ENCODE measurements at places on chromosomes 5 and 9.

- no peak for DNase-seq
Observed at GRCh38 chr5:109413458-109413857, 3.7 kb upstream of the PJA2 start.

- DNase-seq = no peak
Observed at GRCh38 chr9:71630377-71630995, 137.8 kb downstream of the CEMIP2 start.

- DNase-seq = no peak
Observed at GRCh38 chr5:41670854-41671479, 160.6 kb upstream of the PLCXD3 start.

DNA sequence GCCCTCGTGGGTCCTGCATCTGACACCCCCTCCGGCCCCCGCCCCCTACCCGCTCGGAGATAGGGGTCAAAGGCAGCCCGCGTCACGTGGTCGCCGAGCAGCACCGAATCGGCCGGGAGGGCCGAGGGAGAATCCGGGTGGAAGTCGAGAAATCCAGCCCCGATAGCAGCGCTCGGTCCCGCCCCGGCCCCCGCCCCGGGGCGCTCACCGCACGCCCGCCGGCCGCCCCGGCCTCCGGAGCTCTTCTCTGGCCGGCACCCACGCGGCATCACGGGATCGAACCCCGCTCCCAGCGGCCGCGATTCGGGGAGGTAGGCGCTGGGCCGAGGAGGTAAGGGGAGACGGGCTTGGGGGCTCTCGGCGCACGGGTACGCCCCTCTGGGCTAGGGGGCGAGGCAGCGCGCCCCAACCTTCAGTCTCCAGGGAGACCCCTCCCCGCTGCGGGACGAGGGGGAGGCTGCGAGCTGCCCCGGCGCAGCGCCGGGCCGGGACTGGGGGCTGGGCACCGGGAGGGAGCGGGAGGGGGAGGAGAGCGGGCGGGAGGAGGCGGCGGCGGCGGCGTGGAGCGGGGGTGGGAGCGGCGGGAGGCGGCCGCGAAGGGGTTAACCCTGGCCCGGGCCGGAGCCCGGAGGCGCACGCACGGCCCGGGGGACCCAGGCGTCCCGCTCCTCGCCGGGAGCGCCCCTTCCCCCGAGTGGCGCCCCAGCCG, 22.1 kb upstream of the NDST1 start:
- DNase-seq = no peak

GRCh38 chr5:9534881-9535517, 10.9 kb downstream of the SEMA5A start:
- DNase-seq = no peak

DNA sequence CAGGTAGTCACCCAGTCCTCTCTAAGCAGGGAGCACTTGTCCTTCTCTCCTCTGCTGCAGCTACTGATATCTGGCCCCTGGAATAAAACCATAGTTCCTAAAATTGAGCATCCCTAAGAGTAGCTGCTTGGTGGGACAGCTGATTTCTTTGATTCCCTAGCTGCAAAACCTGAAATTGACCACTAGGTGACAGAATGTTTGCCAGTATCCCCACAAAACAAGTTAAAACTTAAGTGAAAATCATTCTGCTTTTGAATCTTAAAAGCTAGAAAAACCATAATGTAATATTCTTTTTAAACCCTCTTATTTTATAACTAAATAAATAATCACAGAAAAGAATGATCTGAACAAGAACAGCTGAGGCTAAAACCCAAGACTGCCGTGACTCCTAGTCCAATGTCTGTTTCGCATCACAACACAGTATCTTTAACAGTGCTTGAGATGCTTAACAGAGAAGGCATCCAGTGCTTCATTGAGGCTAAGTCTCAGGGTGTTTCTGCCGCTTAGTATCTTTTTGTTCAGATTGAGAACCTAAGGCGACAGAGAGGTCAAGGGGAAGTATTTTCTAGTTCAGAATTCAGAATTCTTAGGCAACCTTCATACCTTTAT, 24.4 kb upstream of the TAL2 start:
- DNase-seq = no peak

- DNase-seq = no peak
Observed at GRCh38 chr5:111532886-111533582, 20.7 kb upstream of the STARD4 start.

DNA sequence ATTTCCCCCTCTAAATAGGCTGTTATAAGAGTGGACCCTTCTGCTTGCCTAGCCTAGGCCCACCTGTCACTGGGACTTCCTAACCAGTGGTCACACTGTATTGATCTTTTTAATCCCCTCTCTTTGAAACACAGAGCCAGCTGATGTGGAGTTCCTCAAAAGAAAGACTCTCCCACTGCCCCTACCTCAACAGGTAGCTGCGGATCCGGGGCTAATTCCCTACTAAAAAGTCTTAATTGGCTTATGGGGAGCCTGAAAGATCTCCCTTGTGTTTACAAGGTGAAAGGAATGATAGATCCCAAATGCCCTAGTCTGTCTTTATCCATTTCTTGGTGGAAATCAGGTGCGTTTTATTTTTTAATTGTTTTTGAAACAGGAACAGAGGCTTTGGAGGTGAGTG, 2.0 kb downstream of the NEUROG1 start:
- no peak for DNase-seq

GRCh38 chr9:87812375-87813118, 70.1 kb upstream of the SPATA31E1 start:
- no peak for DNase-seq

GRCh38 chr5:132765311-132766019, 11.6 kb downstream of the SEPTIN8 start:
- no peak for DNase-seq

DNA sequence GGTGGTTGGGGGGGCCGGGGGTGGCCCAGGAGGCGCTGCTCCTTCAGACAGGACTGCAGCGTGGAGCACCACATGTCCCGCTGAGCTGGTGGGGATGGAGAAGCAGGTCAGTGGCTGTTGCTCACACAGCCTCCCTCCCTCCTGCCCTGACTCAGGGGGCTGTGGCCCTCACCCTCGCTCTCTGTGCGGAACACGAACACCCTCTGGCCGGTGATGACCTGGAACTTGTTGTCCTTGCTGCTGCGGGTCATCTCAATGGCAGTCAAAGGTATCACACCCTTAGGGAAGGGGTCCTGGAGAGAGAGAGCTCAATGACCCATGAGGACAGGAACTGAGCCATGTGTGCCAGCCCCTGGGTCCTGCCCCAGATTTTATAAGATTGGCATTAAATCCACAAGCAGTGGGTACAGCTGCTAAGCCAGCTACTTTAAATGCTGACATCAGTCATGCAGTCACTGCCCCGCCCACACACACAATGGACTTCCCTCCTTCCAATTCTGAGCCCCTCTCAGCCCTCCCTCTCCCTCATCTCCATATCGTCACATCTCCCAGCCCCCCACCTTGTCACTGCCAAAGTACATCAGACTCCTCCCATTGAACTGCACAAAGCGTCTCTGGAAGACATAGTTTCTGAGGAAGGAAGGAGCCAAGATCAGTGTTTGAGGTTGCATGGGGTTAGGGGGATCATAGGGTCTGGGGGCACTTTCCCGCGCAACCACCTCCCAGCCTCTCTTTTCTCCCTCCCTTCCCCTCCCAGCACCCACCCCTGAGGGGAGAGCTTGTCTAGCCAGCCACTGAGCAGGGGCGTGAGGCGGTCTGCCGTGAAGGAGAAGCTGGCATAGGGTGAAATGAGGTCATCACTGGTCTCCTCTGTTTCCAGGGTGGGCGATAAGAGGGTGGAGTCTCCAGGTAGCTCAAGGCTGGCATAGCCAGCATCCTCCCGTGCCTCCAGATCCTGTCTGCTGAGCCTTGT, 8.9 kb downstream of the ARAP3 start:
- DNase-seq = no peak

DNA sequence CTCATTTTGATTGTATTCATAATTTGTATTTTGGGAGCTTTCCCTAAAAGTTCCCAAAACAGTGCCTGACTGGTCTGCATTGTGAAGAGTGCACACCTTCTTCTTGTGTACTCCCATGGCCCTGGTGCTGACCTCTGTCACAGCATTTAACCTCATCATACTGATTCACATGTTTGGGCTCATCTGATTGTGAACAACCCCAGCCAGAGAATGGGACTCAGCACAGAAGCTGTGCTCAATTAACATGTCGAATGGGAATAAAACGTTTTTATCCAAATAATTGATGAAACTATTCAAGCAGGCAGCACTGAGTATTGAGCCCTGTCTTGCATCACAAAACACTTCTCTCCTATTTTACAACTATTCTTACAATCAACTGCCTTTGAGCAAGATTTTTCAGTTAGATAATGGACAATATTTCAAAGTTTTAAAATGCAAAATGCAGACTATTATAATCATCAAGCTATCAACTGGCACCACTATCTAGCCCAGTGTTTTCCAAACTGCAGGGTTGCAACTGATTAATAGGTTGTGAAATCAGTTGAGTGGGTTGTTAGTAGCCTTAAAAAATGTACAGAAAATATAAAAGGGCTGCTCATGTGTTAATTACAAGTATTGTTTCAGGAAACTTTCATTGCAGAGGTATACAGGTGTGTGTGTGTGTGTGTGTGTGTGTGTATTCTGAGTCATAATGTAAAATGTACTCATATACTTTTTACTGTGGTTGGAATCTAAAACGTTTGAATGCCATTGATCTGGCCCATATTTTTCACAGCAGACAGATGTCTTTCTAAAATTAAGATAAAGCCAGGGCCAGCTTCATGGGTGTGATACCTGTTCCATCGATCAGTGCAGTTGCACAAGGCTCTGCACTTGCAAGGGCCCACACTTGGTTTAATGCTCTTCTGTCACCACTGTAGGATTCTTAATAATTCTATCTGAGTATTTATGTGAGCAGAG, 190.5 kb downstream of the PIK3R1 start:
- DNase-seq = no peak

DNA sequence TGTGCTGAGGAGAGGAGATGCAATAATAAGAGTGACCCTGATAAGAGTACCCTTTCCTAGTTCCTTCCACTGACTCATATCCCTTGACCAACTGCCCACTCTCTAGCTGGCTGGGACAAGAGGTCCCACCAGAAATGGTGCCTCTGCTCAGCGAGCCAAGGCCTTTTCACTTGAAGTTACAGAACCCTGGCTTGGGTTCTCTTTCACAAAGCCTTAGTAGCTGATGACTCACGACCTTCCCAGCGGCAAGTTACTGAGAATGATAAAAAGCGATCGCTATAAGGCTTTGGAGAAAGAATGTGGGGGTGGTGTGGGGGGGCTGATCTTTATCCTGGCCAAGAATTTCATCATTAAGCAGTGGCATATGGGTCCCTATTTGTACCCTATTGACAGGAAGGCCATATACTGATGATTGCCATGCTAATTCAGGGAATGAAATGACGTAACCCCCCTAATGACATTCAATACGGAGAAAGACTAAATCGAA, 90.3 kb downstream of the FBXO38 start:
- DNase-seq = no peak

DNA sequence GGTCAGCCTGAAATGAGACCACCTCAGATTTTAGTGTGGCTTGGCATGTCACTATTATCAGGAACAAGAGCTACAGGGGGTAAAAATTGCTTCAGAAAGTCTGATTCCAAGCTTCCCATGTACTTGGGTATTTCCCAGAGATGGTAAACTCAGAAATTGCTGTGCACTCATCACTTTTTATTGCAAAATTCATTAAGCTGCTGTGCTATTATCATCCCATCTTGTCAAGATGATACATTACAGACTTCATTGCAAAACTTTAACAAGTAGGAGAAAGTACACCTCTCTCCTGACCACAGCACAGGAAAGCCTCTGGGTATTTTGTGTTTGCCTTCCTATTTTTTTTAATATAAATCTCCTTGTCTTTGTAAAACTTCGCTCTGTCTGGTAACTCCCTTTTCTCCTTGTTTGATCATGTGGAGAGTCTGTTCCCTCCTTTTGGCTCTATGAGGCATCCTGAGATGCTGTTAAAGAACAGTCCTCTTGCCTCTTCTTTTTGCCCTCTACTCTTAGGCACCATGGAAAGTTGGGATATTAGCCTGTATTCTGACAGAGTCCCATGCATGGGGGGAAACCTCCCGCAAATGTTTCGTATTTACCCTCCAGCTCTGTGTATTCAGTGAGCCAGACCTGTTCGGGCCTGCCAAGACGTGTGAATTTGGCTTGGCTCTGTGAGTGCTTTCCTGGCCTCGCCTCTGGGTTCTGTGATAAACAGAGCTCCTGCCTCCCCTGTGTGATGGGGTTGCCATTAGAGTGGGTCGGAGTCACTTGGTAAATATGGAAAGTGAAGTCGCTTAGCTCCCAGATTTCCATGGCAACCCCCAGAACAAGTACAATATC, 260.7 kb downstream of the NR3C1 start:
- DNase-seq = no peak

- no peak for DNase-seq
Observed at GRCh38 chr5:14266686-14267085, 123.5 kb downstream of the TRIO start.

- no peak for DNase-seq
Observed at GRCh38 chr9:37221489-37222106, 101.2 kb downstream of the ZCCHC7 start.
